ENCODE measurements at places on chromosomes 11 and 22.

DNA sequence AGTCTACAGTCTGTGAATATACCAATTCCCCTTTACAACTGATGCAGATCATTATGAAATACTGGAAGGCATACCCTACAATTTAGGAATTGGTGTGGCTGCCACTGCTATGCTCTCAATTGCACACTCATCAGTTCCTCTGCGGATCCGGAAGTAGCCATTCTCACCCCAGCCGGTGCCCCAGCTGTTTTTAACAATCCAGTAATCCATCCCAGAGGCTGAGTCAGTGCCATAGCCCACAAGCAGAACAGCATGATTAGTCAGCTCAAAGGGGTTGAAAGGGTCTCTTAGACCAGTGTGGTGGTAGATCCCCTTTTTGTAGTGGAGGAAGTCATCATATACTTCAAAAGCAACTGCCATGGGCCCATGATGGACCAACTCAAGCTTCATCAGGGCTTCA, 43.6 kb downstream of the CTSC start:
- DNase-seq = no peak

- no peak for DNase-seq
Measured at GRCh38 chr22:23970201-23970641, 3.5 kb downstream of the DDTL start.

- DNase-seq = no peak
Measured at GRCh38 chr11:62398011-62398994, 20.5 kb upstream of the SCGB1A1 start.

DNA sequence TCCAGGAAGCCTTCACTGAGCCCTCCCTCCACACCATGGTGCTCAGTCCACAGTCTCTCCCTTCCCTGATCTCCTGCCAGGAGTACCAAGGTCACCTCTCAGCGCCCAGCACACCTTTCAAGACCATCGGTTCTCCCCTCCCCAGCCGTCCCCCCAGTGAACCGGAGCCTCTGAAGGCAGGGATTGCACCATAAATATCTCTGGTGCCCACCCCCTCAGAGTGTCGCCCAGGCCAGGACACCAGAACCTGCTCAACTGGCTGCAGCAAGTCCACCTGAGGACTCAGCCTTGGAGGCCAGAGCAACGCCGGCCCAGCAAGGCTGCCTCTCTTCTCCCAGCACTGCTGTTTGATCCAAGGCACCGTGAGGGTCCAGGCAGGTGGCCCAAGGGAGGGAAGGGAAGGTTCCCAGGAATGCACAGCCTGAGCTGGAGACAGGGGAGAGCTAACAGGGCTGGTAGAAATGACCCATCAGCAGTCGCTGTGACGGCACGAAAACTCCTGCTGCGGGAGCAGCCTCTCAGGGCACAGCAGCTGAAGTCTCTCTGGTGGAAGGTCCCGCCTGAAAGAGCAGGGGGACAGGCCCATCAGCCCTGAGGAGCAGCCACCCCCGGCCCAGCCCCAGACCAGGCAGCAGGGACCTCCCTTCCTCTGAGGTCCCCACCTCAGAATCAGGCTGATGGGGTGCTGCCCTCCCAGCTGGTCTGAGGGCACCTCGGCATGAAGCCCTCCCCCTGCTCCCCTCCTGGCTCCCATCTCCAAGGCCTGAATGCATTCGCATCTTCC, 80.3 kb downstream of the BUD13 start:
- DNase-seq = no peak

GRCh38 chr11:45216901-45217300, 69.2 kb downstream of the SYT13 start:
- no peak for DNase-seq

DNA sequence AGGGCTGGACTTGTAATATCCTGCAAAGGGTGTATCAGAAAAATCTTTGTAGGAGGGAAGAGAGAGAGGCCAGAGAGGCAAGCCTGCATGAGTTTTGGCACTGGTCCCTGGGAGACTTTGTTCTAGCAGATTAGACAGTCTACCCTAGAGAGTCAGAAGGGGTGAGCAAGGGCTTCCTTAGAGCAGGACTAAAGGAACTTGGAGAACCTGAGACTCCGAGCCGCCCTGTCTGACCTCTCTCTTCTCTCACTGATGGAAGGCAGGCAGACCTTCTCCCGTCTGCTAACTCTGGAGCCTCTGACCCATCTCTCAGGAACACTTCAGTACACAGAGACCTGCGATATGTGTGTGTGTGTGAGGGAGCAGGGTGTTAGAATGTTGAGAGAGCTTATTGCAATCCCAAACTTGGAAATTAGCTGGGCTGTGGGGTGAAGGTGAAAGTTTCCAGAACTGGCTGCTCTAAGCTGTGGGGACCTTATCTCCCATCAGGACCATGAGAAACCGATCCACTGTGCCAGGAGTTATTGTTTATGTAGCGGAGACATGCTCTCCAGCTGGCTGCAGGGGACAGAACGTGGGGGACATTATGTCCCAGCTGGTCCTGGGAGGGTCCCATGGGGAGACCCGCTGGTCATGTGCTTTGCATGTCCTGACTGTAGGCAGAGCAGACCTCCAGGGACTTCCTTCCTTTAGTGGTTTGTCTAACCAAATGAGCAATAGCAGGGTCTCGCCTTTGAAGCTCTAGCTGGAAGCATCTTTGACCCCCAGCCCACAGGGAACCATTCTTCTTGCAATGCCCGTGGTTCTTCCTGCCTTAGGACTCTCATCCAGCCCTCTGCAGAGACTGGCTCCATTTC, 51.1 kb downstream of the TIMP3 start:
- no peak for DNase-seq

- DNase-seq = peak; percentile 18
Measured at GRCh38 chr11:27296497-27296896, 66.5 kb downstream of the CCDC34 start.

DNA sequence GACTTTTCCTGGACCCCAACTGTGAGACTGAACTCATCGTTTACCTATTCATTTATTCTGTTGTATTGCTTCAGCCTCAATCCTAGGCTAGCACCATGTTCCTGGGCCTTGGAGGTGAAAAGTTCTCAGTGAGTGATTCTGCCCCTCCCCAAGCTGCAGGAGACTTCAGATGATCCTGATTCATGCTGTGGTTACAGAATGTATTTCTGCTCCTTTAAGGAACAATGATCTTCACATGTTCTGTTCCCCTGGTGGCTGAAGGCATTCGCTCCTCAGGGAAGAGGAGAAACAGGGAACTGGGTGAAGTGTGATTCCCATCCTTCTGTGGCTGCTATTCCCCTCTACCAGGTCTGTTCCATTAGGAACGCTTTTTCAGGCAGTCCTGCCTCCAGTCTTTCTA, 2.4 kb downstream of the OR52E1 start:
- no peak for DNase-seq

DNA sequence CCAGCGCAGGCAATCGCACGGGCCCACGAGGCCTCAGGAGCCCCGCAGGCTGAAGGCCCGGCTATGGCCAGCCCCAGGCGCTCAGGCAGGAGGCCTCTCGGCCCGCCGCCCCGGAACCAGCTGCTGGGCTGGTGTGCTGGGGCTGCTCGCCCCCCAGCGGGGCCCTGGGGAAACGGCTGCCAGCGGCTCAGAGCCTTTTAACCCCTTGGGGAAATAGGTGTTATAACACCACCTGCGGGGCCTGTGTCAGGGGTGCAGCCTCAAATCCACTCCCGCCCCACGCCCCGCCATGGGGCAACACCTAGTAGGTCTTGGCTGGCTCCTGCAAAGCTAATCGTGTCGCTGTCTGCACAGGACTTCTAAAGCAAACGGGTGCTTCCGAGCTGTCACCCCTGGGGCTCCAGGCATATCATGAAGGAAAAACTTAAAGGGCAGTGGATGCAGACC, 237.4 kb downstream of the TTC28 start:
- DNase-seq = no peak

GRCh38 chr11:29224739-29225384, 792.0 kb downstream of the KCNA4 start:
- no peak for DNase-seq

GRCh38 chr11:59216641-59217564, 4.2 kb upstream of the MPEG1 start:
- DNase-seq = no peak

- DNase-seq = no peak
Measured at GRCh38 chr11:16015741-16016467, 340.4 kb downstream of the SOX6 start.

DNA sequence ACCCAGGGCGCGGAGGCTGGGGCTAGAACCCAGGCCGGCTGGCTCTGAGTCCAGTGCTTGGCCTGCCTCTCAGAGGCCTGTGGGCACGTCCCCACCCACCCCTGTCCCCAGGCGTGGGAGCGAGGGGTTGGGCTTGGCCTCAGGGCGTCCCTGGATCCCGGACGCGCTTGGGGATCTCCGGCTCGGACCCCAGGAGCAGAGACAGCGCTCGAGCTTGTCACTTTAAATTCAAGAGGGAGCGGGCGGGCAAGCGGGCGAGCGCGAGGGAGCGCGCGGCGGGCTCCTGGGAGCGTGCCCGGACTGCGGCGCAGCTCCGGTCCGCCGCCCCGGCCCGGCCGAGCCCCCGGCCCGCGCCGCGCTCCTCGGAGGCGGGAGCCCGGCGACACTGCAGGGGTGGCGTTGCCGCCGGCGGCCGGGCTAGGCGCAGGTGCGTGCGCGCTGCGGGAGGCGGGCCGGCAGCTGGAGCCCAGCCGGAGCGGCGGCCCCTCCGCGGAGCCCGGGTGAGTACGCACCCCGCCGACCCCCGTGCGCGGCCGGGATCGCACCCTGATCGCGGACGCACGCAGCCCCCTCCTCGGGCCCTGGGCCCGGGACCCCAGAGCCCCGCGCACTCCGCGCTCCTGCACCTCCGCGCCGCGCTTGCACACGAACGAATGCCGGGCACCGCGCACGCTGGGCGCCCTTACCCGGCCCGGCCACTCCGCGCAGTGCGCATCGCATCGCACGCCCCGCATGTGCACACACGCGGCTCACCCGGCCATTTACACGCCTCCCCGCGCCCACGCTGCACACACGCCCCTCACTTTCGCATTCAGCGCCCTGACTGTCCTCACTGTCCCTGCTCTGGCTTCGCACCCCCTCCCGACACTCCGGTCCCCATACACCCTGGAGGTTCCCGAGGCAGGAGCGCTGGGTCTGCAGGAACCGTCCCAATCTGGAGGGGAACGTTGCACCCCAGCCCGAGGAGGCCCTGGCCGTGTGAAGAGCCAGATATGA, at the start of gene SYT12:
Gene SYT12, plus strand, starts transcription at position 174 of the 996 bp plus-strand sequence. CDS start 7,011 bp downstream, outside the sequence.
- no peak for DNase-seq

- no peak for DNase-seq
Measured at GRCh38 chr22:30198921-30199320, 47.6 kb downstream of the LIF start.

- DNase-seq = no peak
Measured at GRCh38 chr11:7617032-7617431, 56.3 kb downstream of the CYB5R2 start.

- DNase-seq = no peak
Measured at GRCh38 chr11:113904379-113905101, at the start of gene HTR3B. HTR3B (plus strand) TSS chr11:113904796; CDS start chr11:113904934, 138 bp downstream.

- no peak for DNase-seq
Measured at GRCh38 chr11:124536520-124536919, 6.9 kb downstream of the OR8B12 start.

GRCh38 chr11:8361206-8361605, 97.5 kb upstream of the LMO1 start:
- no peak for DNase-seq

DNA sequence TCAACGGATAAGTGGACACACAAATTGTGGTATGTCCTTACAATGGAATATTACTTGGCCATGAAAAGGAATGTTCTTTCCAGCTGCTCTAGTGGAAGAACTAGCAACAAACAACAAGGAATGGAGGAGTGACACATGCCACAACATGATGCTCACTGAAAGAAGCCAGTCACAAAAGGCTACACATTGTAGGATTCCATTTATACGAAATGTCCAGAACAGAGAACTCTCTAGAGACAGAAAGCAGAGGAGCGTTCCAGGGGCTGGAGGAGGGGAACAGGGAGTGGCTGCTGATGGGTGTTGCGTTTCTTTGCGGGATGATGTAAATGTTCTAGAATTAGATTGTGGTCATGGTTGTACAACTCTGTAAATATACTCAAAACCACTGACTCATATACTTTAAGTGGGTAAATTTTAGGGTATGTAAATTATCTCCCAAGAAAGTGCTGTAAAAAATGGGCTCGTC, 32.4 kb upstream of the PDGFB start:
- peak; percentile 29 for DNase-seq

- peak; percentile 8 for DNase-seq
Measured at GRCh38 chr11:110093407-110094297, 460 bp downstream of the ZC3H12C start.

DNA sequence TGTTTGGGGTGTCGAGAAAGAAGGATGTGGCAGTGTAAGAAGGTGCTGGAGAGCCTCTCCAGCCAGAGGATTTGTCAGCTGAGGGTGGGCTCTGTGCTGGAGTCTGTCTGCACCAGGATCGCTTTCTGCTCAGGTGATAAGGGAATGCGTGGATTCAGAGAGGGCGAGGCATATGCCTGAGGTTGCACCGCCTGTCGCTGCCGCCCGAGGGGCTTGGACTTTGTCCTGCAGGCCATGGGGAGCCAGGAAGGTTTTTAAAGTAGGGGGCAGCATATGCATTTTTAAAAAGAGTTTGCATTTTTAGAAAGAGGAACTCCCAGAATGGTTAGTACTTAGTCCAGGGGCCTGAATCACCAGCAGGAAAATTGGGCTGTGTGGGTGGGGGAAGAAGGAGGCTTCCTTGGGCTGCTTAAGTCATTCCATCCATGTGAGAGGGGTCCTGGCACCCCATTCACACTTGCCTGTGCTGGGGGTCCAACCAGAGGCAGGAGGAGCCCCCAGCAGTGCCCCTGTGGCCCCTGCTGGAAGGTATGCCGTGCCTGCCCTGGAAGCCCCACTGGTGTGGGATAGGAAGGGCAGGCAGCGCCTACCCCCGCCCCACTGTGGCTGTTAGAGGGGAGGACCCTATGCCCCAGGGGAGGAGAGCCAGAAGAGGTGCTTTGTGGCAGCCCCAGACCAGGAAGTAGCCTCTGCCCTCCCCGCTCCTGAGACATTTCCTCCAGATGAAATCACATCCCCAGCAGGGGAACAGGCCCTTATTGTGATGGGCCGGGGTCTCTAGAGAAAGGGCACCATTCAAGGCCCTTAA, 35.8 kb upstream of the MYRF start:
- no peak for DNase-seq

- no peak for DNase-seq
Measured at GRCh38 chr11:69377029-69377952, 83.3 kb downstream of the MYEOV start.

DNA sequence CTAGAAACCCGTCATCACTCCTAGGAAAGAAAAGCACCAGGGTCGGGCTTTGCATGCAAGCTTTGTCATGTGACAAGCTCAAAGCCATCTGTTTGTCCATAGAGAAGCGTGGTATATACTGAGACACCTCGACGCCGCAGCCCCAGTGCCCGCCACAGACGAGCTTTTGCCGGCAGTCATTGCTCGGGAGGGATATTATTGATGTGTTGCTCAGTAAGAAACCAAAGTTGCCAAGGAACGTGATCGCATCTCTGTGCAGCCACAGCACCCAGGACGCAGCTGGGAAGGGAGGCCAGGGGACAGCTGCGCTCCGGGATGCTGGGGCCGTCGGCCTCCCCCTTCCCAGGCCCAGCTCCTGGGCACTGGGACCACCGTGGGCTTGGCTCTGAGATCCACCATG, 89.5 kb upstream of the KCNQ1OT1 start:
- no peak for DNase-seq

GRCh38 chr11:7899418-7899817, 31.6 kb downstream of the OR10A6 start:
- no peak for DNase-seq

GRCh38 chr11:22444076-22444475, 105.9 kb downstream of the SLC17A6 start:
- DNase-seq = no peak
